ENCODE measurements at places on chromosomes 7 and 10.

DNA sequence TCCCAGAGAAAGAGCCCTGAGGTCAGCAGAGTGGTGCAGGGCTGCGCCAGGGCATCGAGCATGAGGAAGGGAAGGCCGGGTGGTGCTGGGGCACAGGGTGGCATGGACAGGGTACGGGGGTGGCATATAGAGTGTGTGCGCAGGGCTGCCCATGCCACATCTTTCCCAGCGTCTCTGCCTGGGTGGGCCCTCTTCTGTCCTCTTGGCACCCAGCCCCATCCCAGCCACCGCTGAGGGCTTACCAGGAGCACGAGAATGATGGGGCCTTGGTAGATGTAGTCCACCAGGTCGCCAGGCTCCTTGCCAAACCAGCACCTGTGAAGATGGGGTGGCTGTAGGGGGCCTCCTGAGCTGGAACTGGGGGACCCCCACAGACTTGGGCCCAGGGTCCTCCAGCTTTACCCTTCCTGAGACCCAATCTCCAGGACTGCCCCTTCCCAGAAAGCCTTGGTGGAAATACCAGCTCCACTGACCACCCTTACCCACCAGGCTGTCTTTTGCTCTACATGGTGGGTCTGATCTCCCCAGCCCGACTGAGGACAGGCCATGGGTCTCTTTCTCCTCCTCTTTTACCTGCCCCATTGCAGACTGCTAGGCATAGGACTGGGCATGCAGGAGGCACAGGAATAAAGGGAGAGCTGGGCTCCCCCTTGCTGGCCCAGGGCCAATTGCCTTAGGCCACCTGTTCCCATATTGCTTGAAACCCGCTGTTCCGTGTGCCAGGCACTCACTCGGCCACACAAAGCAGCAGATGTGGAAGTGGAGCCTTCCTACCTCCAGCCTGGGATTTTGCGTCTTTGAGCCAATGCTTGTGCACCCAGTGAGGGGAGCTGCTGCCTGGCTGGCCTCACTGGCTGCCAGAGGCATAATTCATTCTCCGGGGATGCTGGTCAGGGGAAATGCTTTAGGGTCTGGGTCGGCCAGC lies 21.7 kb downstream of the CRHR2 start:
- no peak for DNase-seq

DNA sequence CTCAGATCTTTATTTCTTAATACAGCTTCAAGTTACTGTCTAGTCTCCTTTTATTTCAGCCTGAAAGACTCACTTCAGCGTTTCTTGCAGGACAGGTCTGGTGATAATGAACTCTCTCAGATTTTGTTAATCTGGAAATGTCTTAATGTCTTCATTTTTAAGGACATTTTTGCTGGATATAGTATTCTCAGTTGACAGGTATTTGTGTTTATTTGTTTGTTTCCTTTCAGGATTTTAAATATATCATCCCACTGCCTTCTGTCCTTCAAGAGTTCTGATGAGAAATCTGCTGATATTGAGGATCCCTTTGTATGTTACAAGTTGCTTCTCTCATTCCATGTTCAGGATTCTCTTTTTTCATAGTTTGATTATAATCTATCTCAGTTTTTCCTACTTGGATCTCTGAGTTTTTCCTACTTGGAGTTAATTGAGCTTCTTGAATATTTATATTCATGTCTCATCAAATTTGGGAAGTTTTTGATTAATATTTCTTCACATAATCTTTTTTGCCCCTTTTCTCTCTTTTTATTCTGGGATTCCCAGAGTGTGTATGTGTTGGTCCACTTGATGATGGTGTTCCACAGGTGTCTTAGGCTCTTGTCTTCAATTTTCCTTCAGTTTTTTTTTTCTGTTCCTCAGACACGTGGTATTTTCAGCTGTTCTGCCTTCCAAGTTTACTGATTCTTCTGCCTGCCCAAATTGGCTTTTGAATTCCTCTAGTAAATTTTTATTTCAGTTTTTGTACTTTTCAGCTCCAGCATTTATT lies 49.9 kb downstream of the PTEN start:
- no peak for DNase-seq

DNA sequence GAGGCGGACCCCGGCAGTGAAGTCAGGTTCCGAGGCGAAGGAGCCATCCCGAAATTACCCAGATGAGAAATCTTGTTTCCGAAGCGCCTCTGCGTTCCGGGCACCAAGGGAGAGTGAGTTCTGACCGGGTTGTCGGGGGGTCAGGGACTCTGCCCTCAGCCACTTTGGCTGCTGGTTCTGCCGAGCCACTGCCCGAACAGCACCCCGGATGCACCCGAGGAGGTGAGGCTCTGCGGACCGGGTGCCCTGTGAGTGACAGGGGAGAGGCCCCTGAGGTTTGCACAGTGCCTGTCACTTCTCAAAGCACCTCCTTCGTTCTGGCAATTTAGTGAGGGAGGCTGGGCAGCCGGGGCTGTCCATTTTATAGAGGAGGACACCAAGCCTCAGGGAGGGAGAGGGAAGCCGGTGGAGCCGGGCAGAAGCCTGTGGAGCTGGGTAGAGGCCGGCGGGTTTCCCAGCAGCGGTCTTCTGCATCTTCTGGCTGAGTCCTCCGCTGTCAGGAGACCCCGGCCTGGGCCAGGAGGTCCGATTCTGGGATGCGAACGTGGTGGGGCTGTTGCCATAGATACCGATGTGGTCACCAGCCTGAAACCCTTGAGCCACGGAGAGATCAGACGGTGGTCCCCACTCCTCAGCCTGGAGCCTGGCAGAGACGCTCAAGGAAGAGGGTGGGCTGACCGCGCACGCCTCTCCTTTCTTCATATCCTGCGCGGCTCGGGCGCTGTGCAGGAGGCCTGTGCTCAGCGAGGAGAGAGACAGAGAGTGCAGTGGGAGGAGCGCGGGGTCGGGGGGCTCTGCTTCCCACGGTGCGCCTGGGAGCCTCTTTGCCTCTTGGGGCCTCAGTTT lies 18.9 kb upstream of the SHH start:
- no peak for DNase-seq

DNA sequence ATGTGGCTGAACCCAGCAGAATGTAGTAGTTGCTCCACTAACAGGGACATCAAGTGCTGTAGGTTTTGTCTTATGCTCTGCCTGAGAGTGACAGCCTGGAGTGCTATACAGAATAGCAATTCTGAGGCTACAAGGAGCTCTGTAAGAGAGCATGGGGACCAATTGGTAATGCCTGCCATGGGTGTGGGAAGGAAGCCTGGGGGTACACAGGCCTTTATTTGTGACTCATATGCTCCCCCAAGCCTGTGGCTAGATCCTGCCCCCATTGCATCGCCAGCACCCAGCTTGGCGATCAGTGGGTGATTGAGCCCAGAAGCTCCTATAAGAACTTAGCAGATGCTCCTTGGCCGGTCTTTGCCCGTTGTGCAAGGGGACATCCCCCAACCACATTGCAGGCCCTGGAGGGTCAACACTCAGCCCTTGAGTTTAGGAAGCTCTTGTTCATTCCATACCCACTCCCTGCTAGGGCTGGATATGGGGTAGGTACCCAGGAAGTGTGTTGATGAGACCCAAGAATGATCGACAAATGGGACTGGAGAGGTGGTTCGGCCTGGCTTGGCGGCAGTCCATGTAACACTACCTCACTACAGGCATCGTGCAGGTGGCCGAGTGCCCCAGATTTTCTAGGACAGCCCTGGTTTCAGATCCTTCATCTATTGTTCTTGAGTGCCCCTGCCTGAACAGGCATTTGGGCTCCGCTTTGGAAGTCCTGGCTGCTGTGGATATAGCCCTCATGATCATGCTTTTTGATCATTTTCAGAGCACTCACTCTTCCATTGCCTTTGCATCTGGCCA lies 37.7 kb downstream of the ZMIZ1 start:
- DNase-seq = no peak

DNA sequence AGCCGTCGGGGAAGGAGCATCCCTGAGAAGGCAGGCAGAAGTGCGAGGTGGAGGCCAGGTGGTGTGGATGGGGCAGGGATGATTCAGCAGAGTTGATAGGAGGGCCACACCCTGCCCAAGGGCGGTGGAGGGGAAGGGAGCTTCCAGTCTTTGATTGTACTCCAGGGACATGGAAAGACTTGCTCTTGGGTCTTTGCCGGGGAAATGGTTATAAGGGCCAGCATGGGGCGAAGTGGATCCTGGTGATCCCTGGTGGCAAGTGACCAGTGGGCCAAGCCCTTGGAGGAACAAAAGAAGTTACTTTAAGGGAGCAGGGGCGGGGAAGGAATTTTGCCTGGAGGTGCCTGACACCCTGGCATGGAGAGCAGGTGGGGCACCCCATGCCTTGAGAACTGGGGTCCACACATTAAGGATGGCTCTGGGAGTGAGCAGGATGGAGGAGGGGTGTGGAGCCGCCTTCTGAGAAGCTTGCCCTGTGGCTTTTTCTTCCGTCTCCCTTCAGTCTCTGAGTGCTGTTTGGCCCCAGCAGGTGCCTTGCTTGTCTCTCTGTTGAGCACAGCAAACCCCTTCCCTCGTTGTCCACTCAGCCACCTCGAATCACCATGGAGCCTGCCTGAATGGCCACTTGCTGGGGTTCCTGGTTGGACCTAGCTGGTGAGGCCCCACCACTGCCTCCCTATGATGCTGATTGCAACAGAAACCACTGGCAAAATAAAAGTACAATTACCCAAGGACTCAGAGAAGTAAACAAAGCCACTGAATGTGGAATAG lies 83.9 kb downstream of the RAMP3 start:
- DNase-seq = no peak

DNA sequence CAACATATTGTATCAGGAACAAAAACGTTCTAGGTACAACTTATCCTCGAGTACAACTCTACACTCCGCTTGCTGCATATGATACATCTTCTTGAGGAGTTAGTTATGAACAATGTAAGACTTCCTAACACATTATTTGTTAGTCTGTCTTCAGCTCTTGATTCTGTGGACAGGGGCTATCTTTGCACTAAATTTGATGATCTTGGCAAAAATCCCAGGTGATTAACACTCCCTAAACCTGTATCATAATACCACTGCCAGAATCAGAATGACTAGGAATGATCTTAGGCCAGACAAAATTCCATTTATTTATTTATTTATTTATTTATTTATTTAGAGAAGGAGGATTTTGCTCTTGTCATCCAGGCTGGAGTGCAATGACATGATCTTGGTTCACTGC lies 108.7 kb upstream of the AUTS2 start:
- no peak for DNase-seq

DNA sequence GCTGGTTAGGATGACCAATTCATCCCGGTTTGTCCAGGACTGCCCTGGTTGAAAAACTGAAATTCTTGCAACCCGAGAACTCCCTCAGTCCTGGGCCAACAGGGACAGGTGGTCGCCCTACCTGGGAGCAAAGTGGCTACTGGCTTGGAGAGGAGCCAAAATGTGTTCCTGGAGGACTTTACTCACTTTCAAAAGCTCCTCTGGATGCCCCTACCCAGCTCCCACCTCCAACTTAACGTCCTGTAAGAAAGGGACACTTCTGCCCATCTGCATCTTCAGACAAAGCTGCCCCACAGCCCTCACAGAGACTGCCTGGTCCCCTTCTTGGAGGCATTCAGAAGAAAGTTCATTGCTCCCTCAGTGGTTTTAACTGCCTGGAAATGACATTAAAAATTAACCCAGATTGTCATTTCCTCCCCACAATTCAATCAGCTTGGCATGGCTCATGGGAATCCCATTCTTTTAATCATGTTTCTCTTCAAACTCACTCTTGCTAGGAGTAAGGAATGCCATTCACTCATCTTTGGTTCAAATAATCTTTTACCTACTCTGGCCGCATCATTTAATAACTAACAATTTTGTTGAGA lies 24.0 kb upstream of the HSPA12A start:
- DNase-seq = no peak

GRCh38 chr7:96823274-96823673 lies 113.6 kb upstream of the SEM1 start:
- no peak for DNase-seq
